A673 (cell line): ENCODE measurements at places on chromosomes 1 and 21. TPM values are rescaled to one million over a fixed set of nuclear protein-coding genes. Genes with fewer than 3 reads are reported as not detected.

GRCh38 chr1:117661027-117661426 is 55.2 kb downstream of the TENT5C start:
- no peak for DNase-seq
- no peak overlapping the region for H3K4me3 ChIP-seq
- H3K27me3 ChIP-seq = no peaks in the 10 kb centered on the region
- H3K27ac ChIP-seq = no peak overlapping the region

DNA sequence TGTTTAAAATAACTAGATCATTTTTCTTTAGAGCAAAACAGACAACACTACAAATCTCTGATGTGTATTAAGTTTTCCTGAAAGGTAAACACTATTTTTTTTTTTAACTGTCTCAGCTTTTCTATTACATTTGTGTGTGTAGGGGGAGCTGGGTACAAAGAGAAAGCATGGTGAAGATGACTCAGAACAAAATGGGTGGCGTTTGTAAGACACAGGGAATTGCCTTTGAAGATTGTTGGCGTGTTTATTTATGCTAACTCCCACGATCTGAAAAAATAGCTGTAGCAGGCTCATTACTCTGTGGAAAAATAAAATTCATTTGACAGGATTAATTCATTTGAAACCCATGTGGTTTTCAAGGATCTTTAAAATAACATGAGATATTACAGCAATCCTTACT is 285.1 kb downstream of the RYR2 start:
- H3K27me3 ChIP-seq = no peaks in the 10 kb centered on the region
- H3K4me1 ChIP-seq = no peaks in the 10 kb centered on the region
- H3K27ac ChIP-seq = no peak overlapping the region
- no peak overlapping the region for H3K4me3 ChIP-seq

DNA sequence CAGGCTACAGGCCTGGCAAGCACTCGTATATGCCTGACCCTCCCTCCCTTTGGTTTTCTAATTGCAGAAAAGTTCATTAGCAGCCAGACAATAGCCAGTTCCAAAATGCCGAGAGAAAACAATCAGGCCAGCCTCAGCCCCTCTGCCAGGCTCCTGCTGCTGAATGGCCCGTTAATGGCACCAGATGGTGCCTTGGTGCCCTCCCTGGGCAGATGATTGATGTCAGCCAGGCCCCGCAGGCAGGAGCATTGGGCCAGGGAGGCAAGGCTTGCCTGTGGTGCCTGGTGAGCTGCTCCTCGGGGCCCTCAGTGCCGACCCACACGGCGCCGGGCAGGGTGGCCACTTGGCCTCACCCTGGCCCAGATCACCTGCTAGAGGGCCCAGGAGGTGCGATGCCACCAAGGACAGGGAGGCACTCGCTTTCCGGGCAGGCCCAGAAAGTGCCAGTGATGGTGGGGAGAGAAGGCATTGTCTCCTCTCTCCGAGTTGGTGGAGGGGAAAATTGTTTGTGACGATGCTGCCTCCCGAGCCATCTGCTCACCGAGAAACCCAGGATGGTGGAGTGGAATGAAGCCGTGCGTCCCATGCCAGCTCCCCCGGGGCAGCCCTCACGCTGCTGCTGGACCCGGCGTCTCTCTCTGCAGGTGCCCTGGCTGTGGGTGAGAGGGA is 28.1 kb downstream of the QSOX1 start:
- H3K27me3 ChIP-seq = no peaks in the 10 kb centered on the region
- no peaks in the 10 kb centered on the region for H3K36me3 ChIP-seq
- no peaks in the 10 kb centered on the region for H3K4me1 ChIP-seq

DNA sequence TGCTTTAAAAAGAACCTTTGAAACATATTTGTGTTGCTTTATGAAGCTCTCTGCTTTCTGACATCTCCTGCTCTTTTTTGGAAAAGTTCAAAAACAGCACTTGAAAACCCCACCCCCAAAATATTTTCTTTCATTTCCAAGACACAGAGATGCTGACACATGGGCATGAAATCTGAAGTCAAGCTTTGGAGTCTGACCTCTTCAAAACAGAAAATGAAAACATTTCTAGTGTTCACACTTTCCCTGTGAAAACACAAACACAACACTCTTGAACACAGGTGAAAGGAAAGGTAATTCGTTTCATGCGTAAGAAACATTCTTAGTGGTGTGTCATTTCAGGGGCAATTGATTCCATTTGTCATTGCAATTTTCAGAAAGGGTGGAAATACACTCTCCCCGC is 10.8 kb downstream of the NGF start:
- H3K4me3 ChIP-seq = no peak overlapping the region
- H3K36me3 ChIP-seq = no peaks in the 10 kb centered on the region
- H3K27ac ChIP-seq = no peak overlapping the region
- DNase-seq = no peak

DNA sequence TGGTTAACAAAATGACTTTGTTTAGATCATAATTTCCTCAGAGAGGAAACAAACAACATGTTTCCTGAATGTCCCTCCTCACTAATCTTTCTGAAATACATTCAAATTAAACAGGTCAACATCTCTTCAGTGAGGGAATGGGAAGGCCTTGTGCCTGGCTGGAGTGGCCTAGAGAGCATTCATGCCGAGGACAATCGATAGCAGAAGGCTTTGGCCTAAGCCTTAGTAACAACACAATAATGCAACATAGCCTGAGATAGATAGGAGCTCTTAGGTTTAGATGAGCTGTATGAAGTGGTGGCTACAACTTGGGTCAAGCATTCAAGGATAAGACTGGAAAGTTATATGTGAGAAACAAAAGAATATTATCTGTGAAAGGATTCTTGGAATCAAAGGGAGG is 37.4 kb downstream of the ILDR2 start:
- no peaks in the 10 kb centered on the region for H3K4me1 ChIP-seq
- no peak overlapping the region for H3K27ac ChIP-seq

DNA sequence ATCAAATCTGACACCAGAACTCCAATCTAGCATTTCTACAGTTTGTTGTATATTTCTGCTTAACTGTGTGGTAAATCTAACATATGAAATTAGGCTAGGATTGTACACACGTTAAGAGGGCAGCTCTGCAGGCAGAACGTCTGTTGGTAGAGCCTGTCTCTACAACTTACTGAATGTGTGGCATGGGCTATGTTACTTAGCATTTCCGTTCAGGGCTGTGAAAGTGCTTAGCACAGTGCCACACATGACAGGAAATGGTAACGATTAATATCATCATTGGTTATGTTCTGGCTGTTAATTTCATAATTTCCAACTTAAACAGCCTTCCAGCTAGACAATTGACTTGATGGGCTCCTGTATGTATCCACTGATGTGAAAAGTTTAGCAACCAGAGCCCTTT is 9.6 kb upstream of the C8B start:
- H3K4me3 ChIP-seq = no peak overlapping the region
- H3K27me3 ChIP-seq = no peaks in the 10 kb centered on the region
- DNase-seq = no peak
- H3K4me1 ChIP-seq = peaks cover 3% of the 10 kb centered on the region

RORC gene
- total RNA-seq = not detected in 2 replicates
